ENCODE measurements at places on chromosomes 16 and 17. TPM values are rescaled to one million over a fixed set of nuclear protein-coding genes. Genes with fewer than 3 reads are reported as not detected.

Gene SLC13A2
- not detected for total RNA-seq

Gene ICAM2
- total RNA-seq, result 89.3 TPM

Gene CRYBA1
- not detected for total RNA-seq

Gene PHOSPHO1
- not detected for total RNA-seq

Gene TNS4
- total RNA-seq, result not detected

Gene ZMYND15
- 0.47 TPM for total RNA-seq

Gene TEX19
- not detected for total RNA-seq

Gene C17orf78
- total RNA-seq, result not detected

Gene SP2
- total RNA-seq, result 31.7 TPM

Gene TTLL6
- total RNA-seq, result not detected

Gene ALOX15
- 0.60 TPM for total RNA-seq

Gene TNFRSF17
- total RNA-seq, result 0.63 TPM

Gene SEZ6L2
- 0.21 TPM for total RNA-seq

- no peak for DNase-seq
- peak within 1 kb of the TSS; percentile 44 for H3K27ac ChIP-seq
- H3K4me1 ChIP-seq, result peaks cover 6% of the 10 kb centered on the region
- H3K36me3 ChIP-seq, result peaks cover 1% of the 10 kb centered on the region
Measured at GRCh38 chr17:74592087-74592990, at the start of gene CD300LD. Gene CD300LD (minus strand): TSS chr17:74592283. CDS start chr17:74592202, 81 bp downstream.

DNA sequence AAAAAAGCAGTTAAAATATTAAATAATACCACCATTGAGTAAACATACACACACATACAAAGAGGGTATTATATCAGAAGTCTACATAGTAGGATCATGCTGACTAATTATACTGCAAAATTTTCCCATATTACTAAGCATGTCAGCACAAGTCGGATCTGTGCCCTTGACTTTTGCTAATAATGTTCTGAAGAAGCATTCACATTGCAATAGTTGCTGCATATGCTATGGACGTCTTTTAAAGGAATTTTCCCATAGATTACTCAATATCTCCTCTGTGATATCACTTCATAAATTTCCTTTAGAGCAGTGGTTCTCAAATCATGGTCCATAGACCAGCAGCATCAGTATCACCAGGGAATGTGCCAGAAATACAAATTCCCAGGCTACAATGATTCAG, 110.9 kb upstream of the NUDT7 start:
- H3K4me1 ChIP-seq, result no peaks in the 10 kb centered on the region
- no peak for DNase-seq
- H3K4me3 ChIP-seq, result no peak overlapping the region
- no peak overlapping the region for H3K27ac ChIP-seq

GRCh38 chr17:14310605-14311004, 9.7 kb downstream of the HS3ST3B1 start:
- H3K27ac ChIP-seq, result peak overlapping the region; percentile 57
- no peak for DNase-seq
- H3K36me3 ChIP-seq, result peaks cover 31% of the 10 kb centered on the region
- H3K27me3 ChIP-seq, result no peaks in the 10 kb centered on the region
- H3K4me3 ChIP-seq, result peak overlapping the region; percentile 74
- peaks cover 76% of the 10 kb centered on the region for H3K4me1 ChIP-seq

DNA sequence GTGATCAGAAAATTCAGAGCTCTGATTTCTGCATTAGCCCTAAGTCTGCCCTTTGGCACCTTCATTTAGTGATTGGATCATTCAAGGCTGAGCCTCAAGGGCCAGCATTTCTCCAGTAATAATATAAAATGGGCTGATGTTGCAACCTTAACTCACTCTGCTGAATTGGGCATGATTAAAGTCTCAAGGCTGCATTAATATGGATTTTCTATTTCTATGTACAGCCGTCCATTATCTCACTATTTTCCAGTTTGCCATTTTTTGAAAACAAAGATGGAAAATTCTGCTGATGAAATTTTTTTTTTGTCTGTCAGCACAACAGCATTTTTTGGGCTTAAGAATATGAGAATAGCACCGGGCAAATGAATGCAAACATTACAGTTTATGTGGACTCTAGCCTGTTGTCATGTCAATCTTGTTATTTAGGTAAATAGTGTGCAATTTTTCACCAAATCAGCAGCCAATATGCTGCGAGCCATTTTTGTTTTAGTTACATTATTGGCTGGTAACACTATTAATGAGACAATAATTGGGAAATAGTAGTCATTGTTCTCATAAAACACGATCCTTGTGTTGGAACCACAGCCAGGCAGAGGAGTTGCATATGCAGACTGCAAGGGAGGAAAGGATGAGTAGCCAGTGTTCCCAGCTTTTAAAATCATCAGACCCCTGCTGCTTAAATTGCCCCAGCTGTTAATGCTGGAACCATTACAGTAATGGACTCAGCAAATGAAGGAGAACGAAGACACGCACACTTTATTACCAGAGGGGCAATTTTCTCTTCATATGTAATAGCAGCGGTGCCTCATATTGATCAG, 10.5 kb downstream of the FTO start:
- no peak for DNase-seq
- no peaks in the 10 kb centered on the region for H3K27me3 ChIP-seq
- no peak overlapping the region for H3K4me3 ChIP-seq
- no peak overlapping the region for H3K27ac ChIP-seq
- H3K4me1 ChIP-seq, result peaks cover 37% of the 10 kb centered on the region

- no peaks in the 10 kb centered on the region for H3K36me3 ChIP-seq
- peaks cover 17% of the 10 kb centered on the region for H3K4me1 ChIP-seq
- no peak for DNase-seq
- H3K27me3 ChIP-seq, result no peaks in the 10 kb centered on the region
Measured at GRCh38 chr16:57301126-57301817, 16.8 kb upstream of the PLLP start.

DNA sequence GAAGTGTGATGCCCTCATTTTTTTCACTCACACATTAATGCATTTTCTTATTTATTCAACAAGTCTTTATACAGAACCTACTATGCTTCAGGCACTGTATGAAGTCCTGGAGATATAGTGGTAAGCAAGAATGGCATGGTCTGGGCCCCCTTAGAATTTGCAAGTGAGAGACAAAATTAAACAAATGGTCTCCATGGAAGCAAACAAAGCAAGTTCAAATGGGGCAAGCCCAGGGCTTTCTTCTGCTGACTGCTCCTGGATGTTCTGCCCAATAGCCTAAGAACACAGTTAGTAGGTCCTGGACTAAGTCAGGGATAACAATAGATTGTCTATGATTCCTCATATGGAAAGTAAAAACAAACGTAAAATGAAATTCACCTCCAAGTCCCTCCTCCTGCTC, 31.3 kb upstream of the DDX52 start:
- no peak for DNase-seq
- H3K27me3 ChIP-seq, result peaks cover 2% of the 10 kb centered on the region
- no peaks in the 10 kb centered on the region for H3K4me1 ChIP-seq
- no peak overlapping the region for H3K27ac ChIP-seq

DNA sequence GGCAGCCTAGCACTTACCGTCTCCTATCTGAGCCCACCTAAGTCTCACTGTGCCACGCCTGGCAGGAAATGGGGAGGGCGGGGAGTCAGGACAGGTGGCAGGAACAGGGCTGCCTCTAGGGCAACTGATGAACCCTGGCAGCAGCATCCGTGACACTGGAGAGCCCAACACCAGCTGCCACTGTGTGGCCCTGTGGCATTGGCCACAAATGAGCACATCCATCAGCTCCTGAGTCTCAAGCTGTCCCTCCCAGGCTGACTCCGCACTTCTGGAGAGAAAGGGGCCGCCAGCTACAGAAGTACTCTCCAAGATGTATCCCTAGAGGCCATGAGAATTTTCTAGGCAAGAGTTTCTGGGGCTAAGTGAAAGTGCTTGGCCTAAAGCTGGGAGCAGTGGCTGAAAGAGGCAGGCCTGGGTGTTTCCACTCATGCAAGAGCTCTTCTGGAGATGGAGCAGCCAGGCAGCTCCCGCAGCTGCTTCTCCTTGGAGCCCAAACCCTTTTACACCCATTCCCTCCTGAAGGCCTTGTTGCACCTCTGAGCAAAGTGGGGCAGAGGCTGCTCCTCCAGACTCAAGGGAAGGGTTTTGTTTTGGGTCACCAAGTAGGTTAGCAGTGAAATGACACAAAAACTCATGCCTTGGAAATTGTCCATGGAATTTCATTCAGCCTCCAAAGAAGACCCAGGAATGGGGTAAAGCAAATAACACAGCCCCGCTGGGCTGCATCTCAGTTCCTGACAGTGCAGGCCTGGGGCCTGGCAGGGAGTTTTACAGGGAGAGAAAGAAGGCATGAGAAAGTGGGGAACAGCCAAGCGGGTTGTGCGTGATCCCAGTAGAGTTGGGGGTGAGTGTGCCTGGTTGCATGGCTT, 25.8 kb downstream of the PEMT start:
- peak overlapping the region; percentile 86 for H3K27ac ChIP-seq
- no peaks in the 10 kb centered on the region for H3K4me1 ChIP-seq
- DNase-seq, result no peak
- H3K4me3 ChIP-seq, result no peak overlapping the region

GRCh38 chr17:382644-383533, 30.3 kb upstream of the RPH3AL start:
- peak overlapping the region; percentile 41 for H3K4me3 ChIP-seq
- peaks cover 25% of the 10 kb centered on the region for H3K4me1 ChIP-seq
- H3K27me3 ChIP-seq, result peaks cover 3% of the 10 kb centered on the region
- DNase-seq, result no peak
- peak overlapping the region; percentile 59 for H3K27ac ChIP-seq
- no peaks in the 10 kb centered on the region for H3K36me3 ChIP-seq

GRCh38 chr16:20001856-20002707, 71.6 kb downstream of the GPR139 start:
- H3K4me1 ChIP-seq, result no peaks in the 10 kb centered on the region
- H3K27me3 ChIP-seq, result peaks cover 9% of the 10 kb centered on the region
- no peak overlapping the region for H3K4me3 ChIP-seq
- H3K27ac ChIP-seq, result no peak overlapping the region

- H3K4me3 ChIP-seq, result peak overlapping the region; percentile 88
- no peak for DNase-seq
- no peaks in the 10 kb centered on the region for H3K36me3 ChIP-seq
- H3K27me3 ChIP-seq, result no peaks in the 10 kb centered on the region
Measured at GRCh38 chr17:81684442-81684911, 666 bp downstream of the HGS start.

DNA sequence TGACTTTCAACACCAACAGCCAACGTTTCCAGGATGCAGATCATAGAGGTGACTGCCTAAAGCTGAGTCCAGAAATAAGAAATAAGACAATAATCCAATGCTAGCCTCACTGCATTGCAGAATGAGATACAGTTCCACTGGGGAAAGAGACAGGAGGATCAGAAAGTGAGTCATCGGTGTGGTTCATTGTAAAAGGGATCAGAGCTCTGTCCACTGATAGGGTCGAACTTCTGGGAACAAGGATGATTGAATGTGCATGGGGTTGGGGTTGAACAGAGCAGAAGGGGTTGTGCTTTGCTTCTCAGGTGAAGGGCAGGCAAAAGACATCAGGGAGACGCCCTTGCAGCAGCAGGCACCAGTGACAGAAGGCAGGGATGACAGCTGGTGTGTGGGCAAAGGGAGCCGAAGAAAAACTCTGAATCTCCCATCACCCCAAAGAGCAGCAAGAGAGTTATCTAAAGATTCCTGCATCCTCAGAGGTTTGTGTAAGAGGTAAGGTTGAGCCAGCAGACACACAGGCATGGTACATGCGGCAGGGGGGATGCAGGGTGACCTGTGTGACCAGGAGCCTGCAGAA, 16.4 kb downstream of the CLEC10A start:
- H3K27ac ChIP-seq, result no peak overlapping the region
- DNase-seq, result no peak
- peaks cover 3% of the 10 kb centered on the region for H3K27me3 ChIP-seq
- no peak overlapping the region for H3K4me3 ChIP-seq
- H3K36me3 ChIP-seq, result no peaks in the 10 kb centered on the region

- peaks cover 9% of the 10 kb centered on the region for H3K4me1 ChIP-seq
- no peaks in the 10 kb centered on the region for H3K36me3 ChIP-seq
- peaks cover 11% of the 10 kb centered on the region for H3K27me3 ChIP-seq
Measured at GRCh38 chr16:84026606-84027005, 16.0 kb downstream of the SLC38A8 start.

DNA sequence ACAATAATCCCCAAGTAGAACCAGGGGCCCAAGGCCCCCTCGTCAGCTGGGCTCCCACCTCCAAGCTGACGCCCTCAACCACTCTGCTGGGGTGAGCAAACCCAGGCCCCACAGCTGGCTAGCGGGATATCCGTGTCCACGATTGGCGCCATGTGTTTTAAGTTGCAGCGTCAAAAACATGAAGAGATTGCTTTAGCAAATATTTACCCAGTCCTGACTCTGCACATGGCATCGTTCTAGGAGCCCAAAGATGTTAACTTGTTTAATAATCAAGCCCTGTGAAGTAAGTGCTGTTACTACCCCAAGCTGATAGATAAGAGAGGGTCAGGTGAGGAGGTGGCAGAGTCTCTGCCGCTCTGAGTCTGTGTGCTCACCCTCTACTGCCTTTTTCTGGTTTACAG, 344 bp upstream of the SEPTIN12 start:
- no peak overlapping the region for H3K4me3 ChIP-seq
- no peaks in the 10 kb centered on the region for H3K4me1 ChIP-seq
- H3K27me3 ChIP-seq, result no peaks in the 10 kb centered on the region
- no peak overlapping the region for H3K27ac ChIP-seq
- DNase-seq, result no peak

- peaks cover 39% of the 10 kb centered on the region for H3K36me3 ChIP-seq
- H3K27ac ChIP-seq, result no peak overlapping the region
- H3K4me3 ChIP-seq, result no peak overlapping the region
- H3K27me3 ChIP-seq, result no peaks in the 10 kb centered on the region
Measured at GRCh38 chr17:63316100-63316499, 130.0 kb downstream of the CYB561 start.

DNA sequence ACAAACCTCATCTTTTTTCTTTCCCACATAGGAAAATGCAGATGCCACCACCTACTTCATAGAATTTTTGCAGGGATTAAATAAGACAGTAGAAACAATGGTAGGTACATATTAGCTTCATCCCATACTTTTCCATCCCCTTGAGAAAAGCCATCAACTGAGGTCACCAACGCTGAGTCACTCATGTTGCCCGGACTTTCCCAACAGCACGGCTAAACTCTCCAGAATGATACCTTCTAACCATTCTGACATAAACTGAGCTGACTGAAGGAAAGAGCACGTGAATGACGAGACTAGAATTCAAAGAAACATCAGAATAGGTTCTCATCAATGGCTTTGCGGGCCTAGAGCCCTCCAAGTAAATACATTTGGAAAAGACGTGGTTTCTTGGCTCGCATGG, 146.0 kb upstream of the RCVRN start:
- peak overlapping the region; percentile 22 for H3K4me3 ChIP-seq
- no peak for DNase-seq
- no peaks in the 10 kb centered on the region for H3K36me3 ChIP-seq
- no peak overlapping the region for H3K27ac ChIP-seq
- peaks cover 7% of the 10 kb centered on the region for H3K4me1 ChIP-seq
- peaks cover 13% of the 10 kb centered on the region for H3K27me3 ChIP-seq

- no peaks in the 10 kb centered on the region for H3K36me3 ChIP-seq
- peak overlapping the region; percentile 81 for H3K27ac ChIP-seq
- peak overlapping the region; percentile 54 for H3K4me3 ChIP-seq
Measured at GRCh38 chr16:70688246-70688742, 2.4 kb upstream of the MTSS2 start.
